HTR-8/SVneo (cell line): ENCODE measurements at places on chromosomes 2 and 18.

DNA sequence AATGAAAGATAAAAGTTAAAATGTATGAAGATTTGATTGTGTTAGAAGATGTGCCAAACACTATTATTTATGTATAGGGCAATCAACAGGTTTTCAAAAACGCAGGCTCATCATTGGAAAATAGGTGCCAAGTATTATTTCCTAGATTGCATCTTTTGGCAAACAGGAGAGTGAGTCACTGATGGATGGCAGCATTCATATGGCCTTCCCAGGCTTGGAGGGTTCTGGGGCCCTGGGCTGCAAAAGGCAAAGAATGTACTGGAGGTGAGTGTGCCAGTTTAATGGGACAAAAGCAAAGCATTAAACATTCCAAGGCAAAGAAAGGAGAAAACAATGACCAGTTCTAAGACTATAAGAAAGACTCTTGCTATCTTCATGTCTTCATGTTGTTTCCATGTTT lies 379.4 kb downstream of the RIT2 start:
- no peak for DNase-seq

- DNase-seq = no peak
Measured at GRCh38 chr2:122478771-122479170, 723.3 kb downstream of the TSN start.

DNA sequence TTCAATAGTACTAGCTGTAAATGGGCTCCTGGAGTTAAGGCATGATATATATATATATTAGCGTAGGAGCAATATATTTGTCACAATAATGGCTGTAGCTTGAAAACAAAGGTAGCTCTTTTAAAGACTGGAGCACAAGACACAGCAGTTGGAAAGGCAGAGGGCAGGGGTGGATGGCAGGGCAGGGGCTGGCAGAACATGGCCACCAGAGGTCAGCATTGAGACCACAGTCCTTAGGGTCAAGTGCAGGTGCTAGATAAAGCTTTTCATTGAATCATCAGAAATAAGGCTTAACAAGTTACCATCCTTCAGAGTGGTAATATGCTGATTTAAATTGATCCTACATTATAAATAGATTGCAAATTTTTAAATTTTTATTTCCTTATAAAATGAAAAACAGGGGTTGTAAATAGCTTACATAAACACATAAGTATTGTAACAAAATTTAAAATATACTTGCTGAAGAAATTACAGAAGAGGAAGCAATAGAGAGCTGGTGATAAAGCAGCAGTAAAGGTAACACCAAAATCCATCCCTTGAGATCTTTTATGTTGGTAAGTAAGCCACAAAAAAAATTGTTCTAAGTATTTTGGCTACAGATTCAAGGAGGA lies 161.2 kb upstream of the PIEZO2 start:
- no peak for DNase-seq

GRCh38 chr2:19031642-19032041 lies 326.8 kb downstream of the OSR1 start:
- no peak for DNase-seq

DNA sequence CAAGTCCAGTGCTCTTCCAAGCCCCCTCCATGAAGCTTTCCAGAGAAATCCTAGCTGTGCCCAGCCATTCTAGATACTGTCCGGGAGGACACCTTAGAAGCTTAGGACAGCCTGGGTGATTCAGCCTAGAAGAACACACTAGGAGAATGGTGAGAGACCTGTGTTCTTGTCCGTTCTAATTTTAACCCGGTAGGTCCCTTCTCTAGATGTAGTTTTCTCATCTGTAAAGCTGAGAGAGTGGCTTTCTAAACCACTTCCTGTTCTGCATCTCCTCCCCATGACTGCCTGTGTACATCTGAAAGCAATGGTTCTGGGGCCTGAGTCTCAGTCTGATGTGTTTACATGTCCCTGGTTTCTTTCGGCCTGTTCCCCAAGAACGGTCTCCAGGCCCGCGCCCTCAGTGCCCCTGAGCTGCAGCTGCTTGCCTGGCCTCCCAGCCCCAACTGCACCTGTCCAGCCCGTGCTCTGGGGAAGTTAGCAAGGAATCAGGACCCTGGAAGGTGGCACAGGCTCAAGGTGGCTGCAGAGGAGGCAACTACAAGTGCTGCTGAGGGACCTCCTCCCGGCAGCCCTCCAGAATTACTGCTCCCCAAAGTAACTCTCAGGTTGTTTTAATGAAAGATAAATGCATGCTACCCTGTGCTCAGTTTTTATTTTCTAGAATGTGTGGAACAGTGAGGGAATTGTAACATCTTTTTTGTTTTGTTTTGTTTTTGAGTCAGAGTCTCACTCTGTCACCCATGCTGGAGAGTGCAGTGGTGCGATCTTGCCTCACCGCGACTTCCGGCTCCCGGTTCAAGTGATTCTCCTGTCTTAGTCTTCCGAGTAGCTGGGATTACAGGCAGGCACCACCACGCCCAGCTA lies 105.9 kb downstream of the LBH start:
- DNase-seq = no peak

- no peak for DNase-seq
Measured at GRCh38 chr2:19573784-19574183, 215.4 kb upstream of the OSR1 start.

DNA sequence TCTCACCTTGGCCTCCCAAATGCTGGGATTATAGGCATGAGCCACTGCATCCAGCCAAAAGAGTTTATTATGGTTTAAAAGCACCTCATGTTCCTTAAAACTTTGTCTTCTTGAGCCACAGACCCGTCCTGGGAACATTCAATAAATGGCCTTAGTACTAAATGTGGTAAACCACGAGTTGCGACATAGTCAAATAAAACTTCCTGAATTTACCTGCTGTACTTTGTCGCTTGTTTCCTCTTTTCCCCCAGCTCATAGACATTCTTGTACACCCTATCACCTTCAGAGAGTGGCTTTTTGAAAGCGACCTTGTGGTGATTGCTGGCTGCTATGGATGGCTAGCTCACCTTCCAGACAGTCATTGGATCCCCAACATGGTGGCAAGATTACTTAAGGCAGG lies 310.4 kb downstream of the LRRTM1 start:
- no peak for DNase-seq
